IPS DF 6.9 (cell line): ENCODE measurements at places on chromosomes 4 and X.

DNA sequence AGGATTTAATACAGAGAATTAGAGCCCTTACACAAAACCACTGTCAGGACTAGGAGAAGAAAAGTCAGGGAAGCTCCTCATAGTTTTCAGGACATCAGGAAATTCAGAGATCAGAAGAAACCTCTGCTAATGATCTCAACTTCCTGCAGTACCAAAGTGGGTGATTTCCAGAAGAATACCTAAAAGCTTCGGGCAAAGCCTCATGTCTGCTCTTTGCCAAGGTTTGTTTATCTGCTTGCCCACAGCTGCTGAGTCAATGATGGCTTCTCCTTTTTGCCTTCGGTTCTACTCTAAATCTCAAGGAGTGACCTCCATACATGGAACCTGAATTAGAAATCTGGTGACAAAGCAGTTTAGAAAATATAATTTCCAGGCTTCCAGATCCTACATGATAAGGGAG is 68.4 kb downstream of the USP38 start:
- DNase-seq = no peak

DNA sequence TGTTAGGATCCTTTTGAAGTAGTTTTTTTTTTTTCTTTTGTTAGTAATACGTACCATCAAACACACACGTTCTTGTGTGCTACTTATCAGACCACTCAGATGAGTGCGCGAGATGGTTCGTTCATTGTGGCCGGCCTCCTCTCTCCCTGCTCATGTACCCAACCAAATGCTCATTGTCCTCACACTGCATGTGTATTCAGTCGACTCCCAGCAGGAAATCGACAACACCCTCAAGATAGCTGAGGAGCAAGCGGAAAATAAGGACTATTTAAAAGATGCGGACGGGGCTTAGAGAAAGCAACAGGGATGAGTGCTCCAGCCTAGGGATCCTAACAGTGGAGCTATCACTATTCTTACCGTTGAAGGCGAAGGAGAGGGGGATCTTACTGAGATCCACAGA is 72.9 kb upstream of the GUCY1A1 start:
- no peak for DNase-seq

DNA sequence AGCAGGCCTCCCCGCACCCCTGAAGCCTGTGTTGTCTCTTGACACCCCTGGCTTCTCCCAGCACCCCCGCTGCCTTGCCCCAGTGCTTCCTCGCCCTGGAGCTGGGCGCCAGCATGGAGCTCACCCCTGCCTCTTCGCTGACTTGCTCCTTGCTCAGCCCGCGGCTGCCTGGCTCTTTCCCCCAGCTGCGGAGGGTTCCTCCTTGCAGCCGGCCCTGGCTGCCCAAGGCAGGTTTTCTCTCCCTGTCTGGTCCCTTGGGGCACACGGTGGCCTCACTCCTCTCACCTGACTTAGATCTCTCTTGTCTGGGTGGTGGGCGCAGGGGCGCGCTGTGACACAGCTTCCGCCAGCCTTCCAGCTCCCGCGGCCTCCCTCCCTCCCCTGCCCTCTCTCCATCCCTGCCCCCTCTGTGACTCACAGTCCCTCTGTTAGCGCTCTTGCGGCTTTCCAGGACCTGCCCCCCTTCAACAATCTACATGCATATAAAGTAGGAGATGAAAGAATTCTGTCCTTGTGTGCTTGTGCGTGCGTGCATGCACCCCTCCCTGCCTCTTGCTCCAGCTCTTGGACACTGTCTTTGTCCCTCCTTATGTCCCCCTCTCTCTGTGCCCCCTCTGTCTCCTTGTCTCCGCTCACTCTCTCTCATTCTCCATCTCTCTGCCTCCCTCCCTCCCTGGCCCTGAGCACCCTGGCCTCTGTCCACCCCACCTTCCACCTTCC is 2.2 kb downstream of the PLXNB3 start:
- no peak for DNase-seq

- no peak for DNase-seq
These were observed 168.9 kb downstream of the ZNF674 start for GRCh38 chrX:46376246-46376885.

DNA sequence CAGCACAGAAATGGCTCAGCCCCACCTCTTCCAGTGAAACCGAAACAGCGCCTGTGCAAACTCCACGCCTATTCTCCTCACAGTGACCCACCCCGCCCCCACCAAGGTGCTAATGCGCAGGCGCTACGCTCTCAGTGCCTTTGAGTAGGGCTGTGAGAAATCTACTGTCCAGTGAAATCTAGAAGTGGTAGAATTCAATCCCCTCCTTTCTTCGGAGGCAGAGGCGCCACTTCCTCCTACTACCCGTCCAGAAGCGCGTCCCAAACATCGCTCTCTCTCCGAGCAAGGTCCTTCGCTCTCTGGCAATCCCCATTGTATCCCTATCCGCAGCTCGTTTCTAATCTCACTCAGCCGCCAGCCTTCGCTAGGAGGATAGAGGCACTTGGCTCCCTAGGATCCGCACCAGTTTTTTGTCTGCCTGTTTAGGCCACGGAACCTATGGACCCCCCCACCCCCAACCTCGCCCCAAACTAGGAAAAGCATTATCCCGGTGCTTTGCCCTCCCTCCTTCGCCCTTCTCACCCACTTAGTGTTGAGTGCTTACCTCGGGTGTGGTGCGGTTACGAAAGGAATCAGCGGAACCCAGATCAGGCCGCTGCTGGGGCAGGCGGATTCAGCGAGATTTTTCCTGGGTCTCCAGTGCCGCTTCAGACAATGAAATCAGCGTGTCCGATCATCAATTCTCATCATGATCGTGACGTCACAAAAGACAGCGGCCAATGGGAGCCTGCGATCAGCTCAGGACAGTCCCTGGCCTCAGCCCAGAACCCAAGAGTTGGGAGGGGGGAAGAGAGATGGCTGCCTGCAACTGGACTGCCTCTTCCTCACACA is at the start of gene HDX:
Gene HDX, minus strand, starts transcription at position 656 of the 831 bp plus-strand sequence. CDS start 27,056 bp downstream, outside the sequence.
- no peak for DNase-seq

DNA sequence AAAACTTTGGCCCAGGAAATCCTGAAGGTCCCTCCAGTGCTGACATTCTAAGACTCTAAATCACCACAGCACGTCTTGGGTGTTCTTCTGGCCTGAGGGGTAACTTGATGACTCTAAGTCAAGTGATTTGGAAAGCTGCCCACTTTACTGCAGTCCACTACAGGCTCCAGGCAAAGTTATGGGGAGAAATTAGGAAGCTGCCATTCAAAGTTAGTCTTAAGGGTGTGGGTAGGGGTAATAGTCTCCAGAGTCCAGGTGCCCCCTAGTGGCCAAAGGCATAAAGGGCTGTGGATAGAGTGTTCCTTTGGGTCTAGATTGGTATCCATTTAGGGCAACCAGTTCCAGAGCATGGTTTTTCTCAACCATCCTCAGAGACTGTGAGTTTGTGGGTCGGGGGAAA is 38.7 kb upstream of the SLC16A2 start:
- peak; percentile 31 for DNase-seq

- DNase-seq = peak; percentile 27
These were observed 252.6 kb downstream of the ANKRD50 start for GRCh38 chr4:124459941-124460310.
